Aortic smooth muscle cell (primary cell): ENCODE measurements at places on chromosomes 3 and 15. TPM values are rescaled to one million over a fixed set of nuclear protein-coding genes. Genes with fewer than 3 reads are reported as not detected.

NAALADL2 gene
- total RNA-seq: 12.9 and 15.9 TPM in 2 replicates

GRAMD1C gene
- total RNA-seq: 12.6 and 21.1 TPM in 2 replicates

RAB6B gene
- 0.13 and 0.19 TPM in 2 replicates for total RNA-seq

GRK7 gene
- total RNA-seq: not detected in 2 replicates

ROPN1 gene
- not detected in 2 replicates for total RNA-seq

KBTBD13 gene
- not detected in 2 replicates for total RNA-seq

CCRL2 gene
- total RNA-seq: 0.87 and 1.7 TPM in 2 replicates

PEX11A gene
- total RNA-seq: 5.9 and 8.1 TPM in 2 replicates

SLC12A1 gene
- total RNA-seq: not detected in 2 replicates

POLQ gene
- 5.3 and 7.0 TPM in 2 replicates for total RNA-seq

ANKRD63 gene
- not detected in 2 replicates for total RNA-seq

HCLS1 gene
- 7.3 and 13.3 TPM in 2 replicates for total RNA-seq

LARP6 gene
- total RNA-seq: 49.7 and 49.9 TPM in 2 replicates

CYP1A2 gene
- total RNA-seq: not detected in 2 replicates

HYKK gene
- 2.2 TPM in 2 replicates for total RNA-seq

EPHA3 gene
- 1.7 and 3.0 TPM in 2 replicates for total RNA-seq

GMNC gene
- under 0.01 TPM in 1 of 2 replicates, not detected in the other for total RNA-seq

RLBP1 gene
- not detected in 2 replicates for total RNA-seq

SLC7A14 gene
- total RNA-seq: under 0.01 and 0.19 TPM in 2 replicates

RAD51 gene
- 4.0 and 6.9 TPM in 2 replicates for total RNA-seq

STXBP5L gene
- total RNA-seq: not detected in 2 replicates

KBTBD8 gene
- 22.3 and 38.1 TPM in 2 replicates for total RNA-seq

TMEM207 gene
- total RNA-seq: not detected in 2 replicates

AP4E1 gene
- total RNA-seq: 11.3 and 11.4 TPM in 2 replicates

CAND2 gene
- 2.9 and 4.1 TPM in 2 replicates for total RNA-seq

DOCK3 gene
- total RNA-seq: 0.25 and 0.53 TPM in 2 replicates

PHLDB2 gene
- total RNA-seq: 69.5 and 98.7 TPM in 2 replicates

REC114 gene
- not detected in 2 replicates for total RNA-seq

SEMA3G gene
- total RNA-seq: under 0.01 and 0.19 TPM in 2 replicates

HRG gene
- not detected in 2 replicates for total RNA-seq

CTXN2 gene
- total RNA-seq: not detected in 2 replicates

SI gene
- not detected in 2 replicates for total RNA-seq

EXD1 gene
- not detected in 2 replicates for total RNA-seq

ELL3 gene
- total RNA-seq: 2.4 and 3.4 TPM in 2 replicates

OSBPL10 gene
- total RNA-seq: 10.7 and 12.7 TPM in 2 replicates

RHOA gene
- 588 and 739 TPM in 2 replicates for total RNA-seq

IL17RD gene
- total RNA-seq: 0.26 and 0.56 TPM in 2 replicates

TRPM1 gene
- total RNA-seq: not detected in 2 replicates

TMA7 gene
- 392 and 433 TPM in 2 replicates for total RNA-seq

SLC27A2 gene
- not detected in 2 replicates for total RNA-seq

SYNPR gene
- not detected in 2 replicates for total RNA-seq

ZNF385D gene
- total RNA-seq: 1.8 and 2.0 TPM in 2 replicates

FBXL22 gene
- 0.50 and 0.66 TPM in 2 replicates for total RNA-seq

DGKG gene
- total RNA-seq: 0.81 and 0.92 TPM in 2 replicates

GP5 gene
- 0.26 and 0.44 TPM in 2 replicates for total RNA-seq

P2RY14 gene
- not detected in 2 replicates for total RNA-seq

ACTRT3 gene
- total RNA-seq: 5.8 and 6.1 TPM in 2 replicates

TM4SF18 gene
- total RNA-seq: 2.7 and 3.4 TPM in 2 replicates

PPP1R14D gene
- total RNA-seq: not detected in 2 replicates

ZNF660 gene
- 1.1 and 1.5 TPM in 2 replicates for total RNA-seq

AHSG gene
- not detected in 2 replicates for total RNA-seq

LYZL4 gene
- total RNA-seq: not detected in 2 replicates

GOLGA6B gene
- total RNA-seq: not detected in 2 replicates

LRRC58 gene
- total RNA-seq: 22.8 and 23.3 TPM in 2 replicates

PPARG gene
- total RNA-seq: 8.1 and 14.3 TPM in 2 replicates

CCR8 gene
- not detected in 2 replicates for total RNA-seq

CHRFAM7A gene
- 2.5 and 6.1 TPM in 2 replicates for total RNA-seq
